Osteoblast (primary cell): ENCODE measurements at places on chromosomes 16 and 17. TPM values are rescaled to one million over a fixed set of nuclear protein-coding genes. Genes with fewer than 3 reads are reported as not detected.
A peak's percentile ranks its signal among the peaks of the same experiment; 100 is the strongest.

- H3K27me3 ChIP-seq, result no peaks in the 10 kb centered on the region
- H3K36me3 ChIP-seq, result peaks cover 62% of the 10 kb centered on the region
- peak; percentile 98 for DNase-seq
- H3K4me1 ChIP-seq, result no peaks in the 10 kb centered on the region
Observed at GRCh38 chr16:2085669-2086068, 37.9 kb downstream of the TSC2 start.

GRCh38 chr17:64773836-64774761 is 112.0 kb upstream of the SMURF2 start:
- H3K4me1 ChIP-seq, result peaks cover 6% of the 10 kb centered on the region
- no peaks in the 10 kb centered on the region for H3K36me3 ChIP-seq
- H3K4me3 ChIP-seq, result no peak overlapping the region
- H3K27me3 ChIP-seq, result peaks cover 20% of the 10 kb centered on the region
- peak; percentile 94 for DNase-seq

DNA sequence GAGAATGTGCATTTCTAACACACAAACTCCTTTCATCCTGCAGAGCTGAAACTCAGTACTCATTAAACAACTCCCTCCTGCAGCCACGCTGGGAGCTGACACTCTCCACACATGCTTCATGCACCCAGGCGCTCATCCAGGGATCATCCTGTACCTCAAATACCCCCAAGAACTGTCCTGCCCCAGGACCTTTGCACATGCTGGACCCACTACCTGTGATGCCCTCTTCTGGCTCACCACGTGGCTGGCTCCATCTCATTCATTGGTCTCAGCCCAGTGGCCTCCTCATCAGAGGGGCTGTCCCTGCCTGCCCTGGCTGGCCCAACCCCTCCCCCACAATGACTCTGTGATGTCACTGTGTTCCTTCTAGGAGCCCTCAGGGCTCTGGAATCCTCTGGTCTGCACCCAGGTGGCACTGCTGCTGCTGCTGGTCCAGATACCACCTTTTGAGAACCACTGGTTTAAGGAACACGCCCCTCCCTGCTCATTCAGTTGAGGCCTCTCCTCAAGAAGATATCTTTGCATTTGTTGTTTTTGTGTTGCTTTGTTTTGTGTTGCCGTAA is 160.9 kb upstream of the FOXF1 start:
- H3K36me3 ChIP-seq, result no peaks in the 10 kb centered on the region
- no peak overlapping the region for H3K27ac ChIP-seq
- H3K4me1 ChIP-seq, result no peaks in the 10 kb centered on the region
- H3K4me3 ChIP-seq, result no peak overlapping the region
- peaks cover 45% of the 10 kb centered on the region for H3K27me3 ChIP-seq

- no peak overlapping the region for H3K27ac ChIP-seq
- H3K4me3 ChIP-seq, result no peak overlapping the region
- no peaks in the 10 kb centered on the region for H3K4me1 ChIP-seq
- H3K27me3 ChIP-seq, result peaks cover 9% of the 10 kb centered on the region
- no peak for DNase-seq
Observed at GRCh38 chr17:27990979-27991378, 51.5 kb upstream of the NLK start.

BAHCC1 gene
- 11.2 and 11.5 TPM in 2 replicates for total RNA-seq

- no peaks in the 10 kb centered on the region for H3K27me3 ChIP-seq
- H3K4me1 ChIP-seq, result peaks cover 7% of the 10 kb centered on the region
- H3K36me3 ChIP-seq, result peaks cover 38% of the 10 kb centered on the region
- H3K4me3 ChIP-seq, result peak overlapping the region; percentile 64
- DNase-seq, result no peak
Observed at GRCh38 chr16:370979-371514, 709 bp upstream of the MRPL28 start.

GRCh38 chr17:50063561-50064252 is 7.8 kb downstream of the ITGA3 start:
- H3K4me3 ChIP-seq, result no peak overlapping the region
- peaks cover 33% of the 10 kb centered on the region for H3K36me3 ChIP-seq
- no peaks in the 10 kb centered on the region for H3K27me3 ChIP-seq
- H3K4me1 ChIP-seq, result peaks cover 78% of the 10 kb centered on the region

ARHGDIG gene
- not detected in 2 replicates for total RNA-seq

- H3K36me3 ChIP-seq, result no peaks in the 10 kb centered on the region
- no peak for DNase-seq
- H3K4me1 ChIP-seq, result peaks cover 7% of the 10 kb centered on the region
- H3K4me3 ChIP-seq, result no peak overlapping the region
Observed at GRCh38 chr17:46009681-46010596, 10.9 kb downstream of the STH start.

TBC1D3E gene
- total RNA-seq, result not detected in 2 replicates

- no peak for DNase-seq
- H3K27me3 ChIP-seq, result no peaks in the 10 kb centered on the region
- no peaks in the 10 kb centered on the region for H3K36me3 ChIP-seq
- peak overlapping the region; percentile 10 for H3K4me3 ChIP-seq
- peaks cover 8% of the 10 kb centered on the region for H3K4me1 ChIP-seq
Observed at GRCh38 chr16:80583466-80583865, 42.7 kb downstream of the DYNLRB2 start.

OTOP2 gene
- total RNA-seq, result not detected in 2 replicates

DNA sequence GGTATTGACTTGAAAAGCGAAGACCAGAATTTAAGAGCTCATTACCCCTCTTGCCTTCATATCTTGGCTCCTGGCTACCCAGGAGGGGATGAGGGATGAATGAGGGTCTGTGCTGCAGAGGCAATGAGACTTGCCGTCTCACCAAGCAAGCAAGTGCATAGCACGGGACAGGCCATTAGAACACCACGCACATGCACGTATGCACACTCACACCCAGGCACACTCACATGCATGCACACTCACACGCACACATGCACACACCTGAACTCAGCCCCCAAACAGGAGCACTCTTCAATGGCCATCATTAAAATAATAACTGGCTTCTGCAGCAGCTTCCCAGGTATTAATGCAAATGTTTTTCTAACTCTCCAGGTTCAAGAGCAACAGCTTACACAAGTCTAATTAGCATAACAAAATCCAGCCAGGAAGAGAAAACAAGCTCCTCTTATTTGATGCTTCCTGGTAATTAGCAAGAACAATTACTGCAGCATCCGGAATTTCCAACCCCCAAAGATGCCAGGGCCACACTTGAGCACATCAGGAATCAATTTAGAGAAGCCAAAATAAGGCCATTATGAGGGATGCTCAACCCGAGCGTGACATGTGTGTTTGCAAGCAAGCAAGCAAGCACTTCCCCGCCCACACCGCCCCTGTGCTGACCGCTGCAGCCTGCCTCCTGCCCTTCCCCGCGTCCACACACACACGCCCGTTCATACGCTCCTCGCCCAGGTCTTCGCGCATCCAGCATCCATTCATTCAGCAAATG is 171.6 kb upstream of the TNRC6C start:
- H3K36me3 ChIP-seq, result no peaks in the 10 kb centered on the region
- no peaks in the 10 kb centered on the region for H3K4me1 ChIP-seq
- DNase-seq, result peak; percentile 56
- H3K4me3 ChIP-seq, result no peak overlapping the region
- peaks cover 15% of the 10 kb centered on the region for H3K27me3 ChIP-seq
- no peak overlapping the region for H3K27ac ChIP-seq

OR3A2 gene
- not detected in 2 replicates for total RNA-seq

- no peak overlapping the region for H3K4me3 ChIP-seq
- no peak overlapping the region for H3K27ac ChIP-seq
- no peaks in the 10 kb centered on the region for H3K4me1 ChIP-seq
- H3K36me3 ChIP-seq, result no peaks in the 10 kb centered on the region
- no peaks in the 10 kb centered on the region for H3K27me3 ChIP-seq
Observed at GRCh38 chr16:46733319-46733830, 14.8 kb downstream of the MYLK3 start.

HEATR3 gene
- total RNA-seq, result 19.5 and 20.6 TPM in 2 replicates

GRCh38 chr17:17874478-17874877 is 37.7 kb upstream of the SREBF1 start:
- H3K27ac ChIP-seq, result no peak overlapping the region
- DNase-seq, result peak; percentile 91
- H3K27me3 ChIP-seq, result no peaks in the 10 kb centered on the region
- H3K4me3 ChIP-seq, result no peak overlapping the region
- H3K36me3 ChIP-seq, result peaks cover 39% of the 10 kb centered on the region

- H3K27ac ChIP-seq, result peak overlapping the region; percentile 96
- H3K36me3 ChIP-seq, result peaks cover 5% of the 10 kb centered on the region
Observed at GRCh38 chr17:17841601-17842025, 4.8 kb upstream of the SREBF1 start.

B4GALNT2 gene
- under 0.01 TPM in 1 of 2 replicates, not detected in the other for total RNA-seq

DNA sequence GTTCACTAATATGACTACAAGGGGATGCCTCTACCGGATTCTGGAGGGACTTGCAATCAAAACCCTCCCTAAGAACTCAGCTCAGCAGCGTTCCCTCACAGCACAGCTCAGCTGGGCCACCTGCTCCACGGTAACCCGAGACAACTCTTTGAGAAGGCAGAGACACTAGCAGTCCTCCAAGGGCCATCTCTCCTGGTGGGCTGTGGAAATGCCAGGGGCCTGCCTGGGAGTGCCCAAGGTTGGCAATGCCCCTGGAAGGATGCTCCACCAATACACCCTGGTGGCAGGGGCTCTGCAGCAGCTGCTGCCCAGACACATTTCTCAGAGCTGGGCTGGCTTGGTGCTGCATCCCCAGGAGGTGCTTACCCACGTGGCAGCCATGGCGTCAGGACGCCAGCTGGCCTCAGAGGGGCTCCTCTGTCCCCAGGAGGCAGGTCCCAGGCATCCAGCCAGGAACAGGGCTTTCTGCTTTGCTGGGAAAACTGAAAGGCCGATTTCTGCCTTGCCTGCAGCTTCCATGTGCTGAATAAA is 16.5 kb downstream of the CDIP1 start:
- H3K4me3 ChIP-seq, result no peak overlapping the region
- DNase-seq, result peak; percentile 77
- H3K27me3 ChIP-seq, result no peaks in the 10 kb centered on the region
- no peaks in the 10 kb centered on the region for H3K36me3 ChIP-seq
- H3K27ac ChIP-seq, result no peak overlapping the region
- no peaks in the 10 kb centered on the region for H3K4me1 ChIP-seq

DNA sequence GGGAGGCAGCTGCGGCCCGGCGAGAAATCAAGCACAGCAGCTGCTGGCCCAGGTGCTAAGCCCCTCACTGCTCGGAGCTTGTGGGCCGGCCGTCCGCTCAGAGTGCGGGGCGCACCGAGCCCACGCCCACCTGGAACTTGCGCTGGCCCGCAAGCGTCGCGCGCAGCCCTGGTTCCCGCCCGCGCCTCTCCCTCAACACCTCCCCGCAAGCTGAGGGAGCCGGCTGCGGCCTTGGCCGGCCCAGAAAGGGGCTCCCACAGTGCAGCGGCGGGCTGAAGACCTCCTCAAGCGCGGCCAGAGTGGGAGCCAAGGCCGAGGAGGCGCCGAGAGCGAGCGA is 92.9 kb downstream of the HAPSTR1 start:
- no peak for DNase-seq
- no peaks in the 10 kb centered on the region for H3K27me3 ChIP-seq
- H3K36me3 ChIP-seq, result no peaks in the 10 kb centered on the region

FBXO39 gene
- total RNA-seq, result 0.36 and 0.59 TPM in 2 replicates

- no peaks in the 10 kb centered on the region for H3K27me3 ChIP-seq
- peaks cover 12% of the 10 kb centered on the region for H3K4me1 ChIP-seq
- H3K27ac ChIP-seq, result no peak overlapping the region
- H3K4me3 ChIP-seq, result no peak overlapping the region
- no peak for DNase-seq
Observed at GRCh38 chr16:14236401-14236800, 165.3 kb downstream of the MRTFB start.

GRIN2A gene
- total RNA-seq, result 0.72 and 1.5 TPM in 2 replicates

GRB7 gene
- total RNA-seq, result under 0.01 and 0.29 TPM in 2 replicates

DNA sequence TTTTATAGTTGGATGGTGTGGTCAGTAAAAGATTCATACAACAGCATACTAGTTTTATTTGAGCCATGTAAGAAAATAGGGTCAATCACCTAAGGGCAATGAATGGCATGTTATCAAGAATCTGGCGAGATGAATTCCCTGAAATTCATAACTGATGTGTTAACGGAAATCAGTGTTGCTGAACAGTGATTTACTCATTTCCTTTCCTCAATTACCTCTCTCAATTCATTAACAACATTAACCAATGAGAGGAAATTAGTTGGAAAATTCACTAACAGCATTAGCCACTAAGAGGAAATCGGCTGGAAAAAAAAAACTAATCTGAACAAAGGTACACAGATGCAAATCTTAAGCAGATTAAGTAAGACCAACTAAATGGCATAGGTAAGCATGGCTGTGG is 6.3 kb downstream of the CMTR2 start:
- H3K27ac ChIP-seq, result no peak overlapping the region
- no peaks in the 10 kb centered on the region for H3K27me3 ChIP-seq
- no peak for DNase-seq
- peaks cover 2% of the 10 kb centered on the region for H3K4me1 ChIP-seq

DNA sequence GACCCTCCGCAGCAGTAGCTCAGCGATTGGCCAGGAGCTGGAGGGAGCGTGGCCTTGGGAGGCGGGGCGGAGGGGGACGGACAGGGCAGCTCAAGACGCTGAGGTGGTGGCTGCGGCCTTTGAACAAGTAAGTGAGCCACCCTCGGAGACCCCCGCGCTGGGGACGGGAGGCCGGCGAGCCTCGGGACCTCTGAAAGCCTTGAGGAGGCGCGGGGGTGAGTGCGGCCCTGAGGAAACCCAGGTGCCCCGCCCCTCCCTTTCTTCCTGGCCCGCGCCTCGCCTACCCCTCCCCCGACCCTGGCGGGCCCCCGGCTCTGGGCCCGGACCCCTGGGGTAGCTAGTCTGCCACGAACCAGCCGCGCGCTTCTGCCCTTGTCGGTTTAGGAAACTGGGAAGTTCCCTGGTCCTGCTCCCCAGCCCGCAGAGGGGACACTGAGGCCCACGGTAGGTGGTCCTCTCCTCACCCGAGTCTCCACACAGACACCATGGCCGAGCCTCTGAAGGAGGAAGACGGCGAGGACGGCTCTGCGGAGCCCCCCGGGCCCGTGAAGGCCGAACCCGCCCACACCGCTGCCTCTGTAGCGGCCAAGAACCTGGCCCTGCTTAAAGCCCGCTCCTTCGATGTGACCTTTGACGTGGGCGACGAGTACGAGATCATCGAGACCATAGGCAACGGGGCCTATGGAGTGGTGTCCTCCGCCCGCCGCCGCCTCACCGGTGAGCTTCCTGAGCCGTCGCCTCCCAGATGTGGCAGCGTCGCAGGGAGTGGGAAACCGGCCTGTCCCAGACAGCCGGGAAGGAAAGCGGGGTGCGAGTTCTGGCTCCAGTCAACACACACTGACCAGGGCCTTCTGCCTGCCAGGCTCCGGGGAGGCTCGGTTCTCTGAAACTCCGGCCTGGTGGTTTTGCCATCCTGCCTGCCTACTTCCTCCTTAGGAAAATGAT is at the start of gene MAPK7:
MAPK7 (plus strand) TSS at position 83 of the 945 bp plus-strand sequence; CDS start at position 486, 403 bp downstream.
- peak within 1 kb of the TSS; percentile 98 for H3K27ac ChIP-seq
- DNase-seq, result peak; percentile 94
- H3K4me3 ChIP-seq, result peak within 1 kb of the TSS; percentile 96
- peaks cover 21% of the 10 kb centered on the region for H3K4me1 ChIP-seq
- peaks cover 44% of the 10 kb centered on the region for H3K36me3 ChIP-seq

DNA sequence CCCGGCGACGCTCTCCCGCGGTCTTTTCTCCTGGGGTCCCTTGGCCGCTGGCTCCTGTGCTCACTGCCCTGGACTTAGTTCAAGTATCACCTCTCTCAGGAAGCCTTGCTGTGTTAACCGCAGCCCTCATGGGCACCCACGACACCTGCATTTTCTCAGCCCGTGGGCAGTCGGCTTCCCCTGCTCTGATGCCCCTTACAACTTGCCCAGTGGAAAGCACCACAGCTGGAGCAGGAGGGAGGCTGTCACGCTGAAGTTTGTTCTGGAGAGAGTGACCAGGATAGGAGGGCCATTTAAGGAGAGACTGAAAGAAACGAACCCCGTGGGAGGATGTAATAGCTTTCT is 395 bp downstream of the STXBP4 start:
- peak overlapping the region; percentile 99 for H3K4me3 ChIP-seq
- H3K4me1 ChIP-seq, result peaks cover 14% of the 10 kb centered on the region
- peaks cover 6% of the 10 kb centered on the region for H3K36me3 ChIP-seq

- H3K36me3 ChIP-seq, result no peaks in the 10 kb centered on the region
- no peaks in the 10 kb centered on the region for H3K27me3 ChIP-seq
- H3K27ac ChIP-seq, result no peak overlapping the region
- H3K4me3 ChIP-seq, result no peak overlapping the region
- no peaks in the 10 kb centered on the region for H3K4me1 ChIP-seq
Observed at GRCh38 chr17:10316801-10317542, 55.8 kb downstream of the MYH13 start.

ATP2C2 gene
- total RNA-seq, result not detected in 2 replicates
